ENCODE measurements at places on chromosomes 1 and 21.

GRCh38 chr1:9671377-9672140 is 20.0 kb downstream of the PIK3CD start:
- DNase-seq: no peak

DNA sequence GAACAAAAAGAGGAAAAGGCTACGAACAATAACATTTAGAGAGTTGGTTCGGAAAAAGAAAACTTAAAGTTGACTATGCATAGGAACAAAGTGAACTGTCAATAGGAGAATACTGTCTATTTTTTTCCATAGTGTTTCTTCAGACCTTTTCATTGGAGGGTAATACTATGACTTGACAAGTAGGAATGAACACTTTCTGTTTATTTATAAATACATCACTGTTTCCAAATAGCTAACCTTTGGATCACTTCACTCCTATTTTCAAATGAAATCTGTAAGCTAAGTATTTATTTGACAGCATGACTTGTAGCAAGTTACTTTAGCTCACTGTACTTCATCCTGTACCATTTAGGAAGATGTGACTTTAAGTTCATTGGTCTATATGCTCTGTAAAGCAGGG is 221.3 kb downstream of the COL24A1 start:
- DNase-seq: no peak

DNA sequence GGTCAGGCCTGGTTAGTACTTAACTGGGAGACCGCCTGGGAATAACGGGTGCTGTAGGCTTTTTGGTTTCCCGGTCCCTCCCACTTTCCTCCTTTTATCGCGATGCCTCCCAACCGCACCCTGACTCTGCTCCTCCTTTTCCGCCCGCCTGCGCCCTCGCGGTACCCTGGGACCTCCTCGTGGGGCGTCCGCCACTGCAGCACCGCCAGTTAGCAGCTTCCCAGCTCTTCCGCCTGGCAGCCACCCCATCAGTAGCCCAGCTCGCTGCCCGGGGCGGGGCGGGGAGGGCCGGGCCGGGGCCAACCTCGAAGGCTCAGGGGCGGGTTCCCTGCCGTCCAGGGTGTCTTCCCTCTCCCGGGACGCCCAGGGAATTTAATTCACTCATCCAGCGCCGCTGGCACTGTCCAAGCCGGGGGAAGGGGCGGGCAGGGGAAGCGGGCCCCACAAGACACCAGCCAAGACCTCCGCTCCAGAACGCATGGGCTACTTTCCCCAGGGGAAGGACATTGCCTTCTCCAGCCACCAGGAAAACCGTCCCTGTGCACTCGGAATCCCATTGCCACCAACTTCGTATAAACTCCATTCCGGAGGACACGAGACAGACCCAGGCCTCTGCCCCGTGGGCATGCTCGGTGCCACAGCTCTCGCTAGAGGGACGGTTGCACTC is 2.0 kb upstream of the ZNF678 start:
- no peak for DNase-seq

GRCh38 chr21:45570826-45571601 is 28.8 kb upstream of the SLC19A1 start:
- no peak for DNase-seq

- DNase-seq: peak; percentile 68
These were observed 14.1 kb downstream of the PIK3C2B start for GRCh38 chr1:204480515-204480914.

- DNase-seq: no peak
These were observed 215.3 kb upstream of the NFIA start for GRCh38 chr1:60866917-60867531.

- DNase-seq: no peak
These were observed 540.9 kb downstream of the LMO4 start for GRCh38 chr1:87869567-87869966.

GRCh38 chr1:190140644-190141043 is 337.0 kb downstream of the BRINP3 start:
- no peak for DNase-seq

DNA sequence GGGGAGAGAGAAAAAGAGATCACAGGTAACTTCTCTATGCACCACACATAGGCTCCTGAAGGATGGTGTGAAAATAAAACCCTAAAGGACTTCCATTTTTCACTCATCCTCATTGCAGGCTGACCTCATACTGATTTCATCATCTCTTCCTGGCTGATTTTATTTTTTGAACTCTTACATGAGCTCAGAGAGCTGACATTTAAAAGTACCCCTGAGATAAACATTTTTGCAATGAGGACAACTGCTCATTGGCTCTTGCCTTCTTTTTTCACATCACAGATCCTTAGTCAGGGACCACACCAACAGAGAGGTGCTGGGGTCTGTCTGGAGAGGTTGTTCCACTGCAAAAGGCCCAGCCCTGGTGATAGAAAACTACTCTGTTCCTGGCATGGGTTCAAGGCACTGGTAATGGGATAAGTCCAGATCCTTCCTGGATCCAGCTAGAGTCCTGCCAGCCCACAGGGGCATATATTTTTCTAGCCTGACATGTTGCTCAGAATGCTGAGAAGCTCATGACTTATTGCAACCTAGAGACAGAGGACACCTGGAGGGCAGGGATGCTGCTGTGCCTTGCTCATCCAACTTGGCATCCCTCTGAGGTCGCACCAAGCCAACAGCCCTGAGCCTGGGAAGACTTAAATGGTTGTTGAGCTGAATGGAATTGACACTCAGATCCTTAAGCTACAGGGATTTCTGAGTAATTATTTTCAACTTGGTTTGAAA is 360.0 kb downstream of the HHAT start:
- no peak for DNase-seq

- DNase-seq: no peak
These were observed 19.3 kb upstream of the IL22RA1 start for GRCh38 chr1:24162201-24162600.

- DNase-seq: no peak
These were observed 46.8 kb downstream of the SPATA46 start for GRCh38 chr1:162329826-162330225.

- no peak for DNase-seq
These were observed 1.1 kb upstream of the CFAP141 start for GRCh38 chr1:154207262-154207661.

DNA sequence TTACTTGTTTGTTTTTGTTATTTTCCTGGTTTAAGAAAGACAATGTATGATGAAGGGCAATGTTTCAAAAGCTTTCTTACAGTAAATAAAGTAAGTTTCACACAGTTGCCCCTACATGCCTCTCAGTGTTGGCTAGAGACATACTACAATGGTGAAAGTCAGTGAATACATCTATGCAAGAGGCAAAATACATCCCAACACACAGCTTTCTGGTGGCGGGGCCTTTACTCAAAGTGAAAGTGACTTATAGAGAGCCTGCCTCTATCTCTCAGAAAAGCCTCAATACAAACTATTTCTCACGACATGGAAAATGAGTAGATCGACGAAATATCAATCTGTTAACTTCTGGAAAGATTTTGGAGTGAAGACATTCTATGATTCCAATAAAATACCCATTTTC is 122.3 kb downstream of the SLC30A10 start:
- no peak for DNase-seq

DNA sequence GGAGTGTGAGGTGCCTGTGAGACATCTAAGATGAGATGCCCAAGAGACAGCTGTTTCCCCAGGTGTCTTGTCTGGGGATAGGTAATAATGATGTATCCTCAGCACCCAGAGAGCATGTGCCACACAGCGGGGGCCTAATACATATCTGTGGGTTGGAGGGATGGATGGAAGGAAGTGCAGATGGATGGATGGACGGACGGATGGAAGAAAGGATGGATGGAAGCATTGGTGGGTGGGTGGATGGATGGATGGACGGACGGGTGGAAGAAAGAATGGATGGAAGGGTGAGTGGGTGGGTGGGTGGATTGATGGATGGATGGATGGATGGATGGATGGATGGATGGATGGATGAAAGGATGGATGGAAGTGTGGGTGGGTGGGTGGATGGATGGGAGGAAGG is 78.5 kb upstream of the EFHD2 start:
- no peak for DNase-seq

DNA sequence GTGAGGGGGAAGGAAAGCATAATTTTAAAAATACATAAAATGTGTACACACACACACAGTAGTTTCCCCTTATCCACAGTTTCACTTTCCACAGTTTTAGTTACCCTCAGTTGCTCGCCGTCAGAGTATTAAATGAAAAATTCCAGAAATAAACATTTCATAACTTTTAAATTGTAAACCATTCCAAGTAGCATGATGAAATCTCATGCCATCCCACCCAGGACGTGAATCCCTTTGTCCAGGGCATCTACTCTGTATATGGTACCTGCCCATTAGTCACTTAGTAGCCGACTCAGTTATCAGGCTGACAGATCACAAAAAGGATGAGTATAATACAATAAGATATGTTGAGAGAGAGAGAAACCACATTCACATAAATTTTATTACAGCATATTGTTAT is 36.2 kb downstream of the EPS15 start:
- no peak for DNase-seq

DNA sequence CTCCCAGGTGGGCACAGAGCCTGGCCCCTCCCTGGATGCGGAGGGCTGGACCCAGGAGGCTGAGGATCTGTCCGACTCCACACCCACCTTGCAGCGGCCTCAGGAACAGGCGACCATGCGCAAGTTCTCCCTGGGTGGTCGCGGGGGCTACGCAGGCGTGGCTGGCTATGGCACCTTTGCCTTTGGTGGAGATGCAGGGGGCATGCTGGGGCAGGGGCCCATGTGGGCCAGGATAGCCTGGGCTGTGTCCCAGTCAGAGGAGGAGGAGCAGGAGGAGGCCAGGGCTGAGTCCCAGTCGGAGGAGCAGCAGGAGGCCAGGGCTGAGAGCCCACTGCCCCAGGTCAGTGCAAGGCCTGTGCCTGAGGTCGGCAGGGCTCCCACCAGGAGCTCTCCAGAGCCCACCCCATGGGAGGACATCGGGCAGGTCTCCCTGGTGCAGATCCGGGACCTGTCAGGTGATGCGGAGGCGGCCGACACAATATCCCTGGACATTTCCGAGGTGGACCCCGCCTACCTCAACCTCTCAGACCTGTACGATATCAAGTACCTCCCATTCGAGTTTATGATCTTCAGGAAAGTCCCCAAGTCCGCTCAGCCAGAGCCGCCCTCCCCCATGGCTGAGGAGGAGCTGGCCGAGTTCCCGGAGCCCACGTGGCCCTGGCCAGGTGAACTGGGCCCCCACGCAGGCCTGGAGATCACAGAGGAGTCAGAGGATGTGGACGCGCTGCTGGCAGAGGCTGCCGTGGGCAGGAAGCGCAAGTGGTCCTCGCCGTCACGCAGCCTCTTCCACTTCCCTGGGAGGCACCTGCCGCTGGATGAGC is 34.2 kb downstream of the TRIM11 start:
- no peak for DNase-seq

DNA sequence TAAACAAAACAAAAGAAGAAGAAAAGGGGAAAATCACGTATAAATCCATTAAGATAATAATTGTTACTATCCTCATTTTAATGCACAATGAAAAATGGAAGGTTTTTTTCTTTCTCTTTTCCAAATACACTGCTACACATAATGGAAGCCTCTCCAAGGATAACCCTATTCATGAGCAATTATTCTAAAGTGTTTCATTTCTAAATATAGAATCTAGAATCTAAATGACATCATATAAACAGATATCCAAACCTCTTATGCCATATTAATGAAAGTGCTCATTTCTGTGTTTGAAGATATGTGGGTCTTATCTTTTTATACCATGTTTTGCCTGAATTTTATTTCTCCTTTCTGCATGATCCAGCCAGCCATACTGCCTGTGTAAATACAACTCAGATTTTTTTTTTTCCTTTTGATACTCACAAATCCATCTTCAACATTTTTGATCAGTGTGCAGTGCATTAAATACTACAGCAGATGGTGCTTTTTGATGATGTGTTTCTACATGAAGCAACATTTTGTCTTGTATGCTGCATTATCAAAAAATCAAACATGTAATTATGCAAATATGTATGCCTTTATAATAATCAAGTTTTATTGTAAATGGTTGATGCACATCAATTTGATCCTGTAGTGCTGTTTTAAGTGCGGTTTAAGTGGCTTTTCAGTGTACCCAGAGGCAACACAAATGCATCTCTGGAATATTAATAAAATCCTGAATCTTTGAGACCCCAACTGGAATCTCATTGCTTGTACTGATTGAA is 625.6 kb upstream of the PTBP2 start:
- DNase-seq: no peak

GRCh38 chr1:9238134-9238533 is 3.6 kb downstream of the H6PD start:
- DNase-seq: no peak

GRCh38 chr1:109529881-109530456 is 9.7 kb upstream of the GPR61 start:
- peak; percentile 92 for DNase-seq

DNA sequence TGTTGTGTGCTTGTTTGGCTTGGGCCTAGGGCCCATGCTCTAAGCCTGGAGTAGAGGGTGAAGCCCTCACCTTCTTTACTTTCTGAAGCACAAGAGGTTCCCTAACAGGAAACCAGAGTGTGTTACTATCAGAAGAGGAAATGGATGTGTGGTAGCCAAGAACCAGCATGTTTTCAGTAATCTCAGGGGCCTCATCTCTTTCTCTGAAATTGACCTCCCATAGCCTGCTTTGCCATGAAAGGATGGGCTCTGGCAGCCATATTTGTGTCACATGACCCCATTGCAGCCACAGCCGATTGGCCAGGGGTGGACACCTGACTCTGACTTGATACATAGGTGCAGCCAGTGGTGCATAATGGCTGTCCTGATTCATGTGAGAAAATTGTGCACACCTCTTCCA is 18.6 kb downstream of the A3GALT2 start:
- no peak for DNase-seq

DNA sequence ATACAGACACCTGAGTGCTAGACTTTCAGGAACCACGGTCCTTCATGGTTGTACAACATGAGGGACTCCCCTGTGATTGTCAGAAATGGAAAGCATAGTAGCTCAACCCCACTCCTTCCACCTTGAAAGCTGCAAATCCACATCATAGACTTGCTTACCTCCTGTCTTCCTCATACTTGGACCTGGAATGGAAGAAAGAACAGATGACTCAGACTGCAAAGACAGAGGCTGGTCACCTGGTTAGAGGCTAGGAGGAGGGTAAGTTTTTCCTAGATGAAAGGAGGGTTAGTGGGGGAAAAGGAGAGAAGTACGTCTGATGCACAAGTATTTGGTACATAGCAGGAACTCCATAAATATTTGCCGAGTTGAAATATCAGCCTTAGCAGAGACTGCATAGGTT is 37.2 kb downstream of the LRRC71 start:
- no peak for DNase-seq

- DNase-seq: no peak
These were observed 14.0 kb upstream of the ZC3H11B start for GRCh38 chr1:219626865-219627264.

DNA sequence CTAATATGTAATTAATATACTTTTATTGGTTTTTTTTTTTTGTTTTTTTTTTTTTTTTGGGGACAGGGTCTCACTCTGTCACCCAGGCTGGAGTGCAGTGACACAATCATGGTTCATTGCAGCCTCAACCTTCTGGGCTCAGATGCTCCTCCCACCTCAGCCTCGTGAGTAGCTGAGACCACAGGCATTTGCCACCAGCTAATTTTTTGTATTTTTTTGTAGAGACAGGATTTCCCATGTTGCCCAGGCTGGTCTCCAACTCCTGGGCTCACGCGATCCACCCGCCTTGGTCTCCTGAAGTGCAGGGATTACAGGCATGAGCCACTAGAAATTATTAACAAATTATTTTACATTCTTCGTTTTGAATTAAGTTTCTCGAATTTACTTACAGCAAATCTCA is 16.8 kb upstream of the POGZ start:
- no peak for DNase-seq

GRCh38 chr1:10253755-10254154 is 43.4 kb downstream of the KIF1B start:
- peak; percentile 17 for DNase-seq

Measured in retina (tissue), 1 donor.